GM20000 (cell line): ENCODE measurements at places on chromosomes 4 and X.

GRCh38 chr4:17203797-17204196, 305.4 kb upstream of the LDB2 start:
- no peak for DNase-seq

DNA sequence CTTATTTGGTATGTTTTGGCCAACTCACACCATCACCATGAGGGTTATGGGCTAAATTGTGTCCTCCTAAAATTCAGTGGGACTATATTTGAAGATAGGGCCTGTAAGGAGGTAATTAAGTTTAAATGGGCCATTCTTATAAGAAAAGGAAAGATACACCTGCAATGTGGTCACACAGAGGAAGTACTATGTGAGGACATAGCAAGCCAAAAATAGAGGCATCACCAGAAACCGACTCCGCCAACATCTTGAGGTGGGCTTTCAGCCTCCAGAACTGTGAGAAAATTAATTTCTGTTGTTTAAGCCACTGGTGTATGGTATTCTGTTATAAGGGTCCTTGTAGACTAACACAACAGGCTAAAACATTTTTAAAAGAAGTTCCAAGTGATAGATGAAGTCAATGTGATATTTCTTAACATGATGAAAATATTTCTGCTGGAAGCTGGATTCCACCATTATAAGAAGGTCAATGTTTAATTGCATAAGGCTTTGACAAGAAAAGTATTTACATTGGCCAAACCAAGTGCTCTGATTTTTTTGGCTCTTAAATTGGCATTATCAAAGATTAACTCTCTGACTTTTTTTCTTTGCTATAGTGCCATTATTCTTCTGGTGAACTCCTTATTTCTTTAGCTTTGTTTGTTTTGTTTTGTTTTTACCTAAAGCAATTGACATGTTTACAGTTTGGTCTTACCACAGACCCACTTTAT, 540.9 kb downstream of the PPARGC1A start:
- no peak for DNase-seq

- no peak for DNase-seq
These were observed 230.9 kb downstream of the SOWAHB start for GRCh38 chr4:76666944-76667532.

GRCh38 chr4:60952921-60953320, 247.2 kb upstream of the ADGRL3 start:
- no peak for DNase-seq

- no peak for DNase-seq
These were observed 69.6 kb downstream of the ABLIM2 start for GRCh38 chr4:8088966-8089491.

DNA sequence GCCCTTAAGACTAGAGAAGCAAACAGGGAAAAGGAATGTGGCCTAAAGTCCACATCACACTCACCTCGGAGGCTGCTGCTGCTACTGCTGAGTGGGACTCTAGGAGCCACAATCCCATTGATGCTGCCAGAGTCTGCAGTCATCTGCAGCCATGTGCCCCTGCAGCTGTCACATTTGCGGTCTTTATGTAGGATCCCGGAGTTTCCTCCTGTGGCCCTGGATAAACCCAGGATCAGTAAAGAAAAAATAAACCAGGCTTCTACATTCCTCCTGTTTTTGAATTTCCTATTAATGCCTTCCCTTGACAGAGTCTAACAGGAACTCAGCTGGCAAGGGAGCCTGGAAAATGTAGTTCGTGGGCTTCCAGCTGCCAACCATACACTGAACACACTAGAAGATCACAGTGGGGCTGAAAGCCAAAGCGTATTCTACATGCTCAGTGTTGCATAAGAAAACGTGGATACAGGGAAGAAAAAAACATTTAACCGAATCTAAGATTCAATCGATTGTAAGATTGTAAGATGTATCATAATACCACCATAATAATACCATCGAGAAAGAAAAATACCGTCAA, 10.3 kb upstream of the PHEX start:
- DNase-seq: no peak

DNA sequence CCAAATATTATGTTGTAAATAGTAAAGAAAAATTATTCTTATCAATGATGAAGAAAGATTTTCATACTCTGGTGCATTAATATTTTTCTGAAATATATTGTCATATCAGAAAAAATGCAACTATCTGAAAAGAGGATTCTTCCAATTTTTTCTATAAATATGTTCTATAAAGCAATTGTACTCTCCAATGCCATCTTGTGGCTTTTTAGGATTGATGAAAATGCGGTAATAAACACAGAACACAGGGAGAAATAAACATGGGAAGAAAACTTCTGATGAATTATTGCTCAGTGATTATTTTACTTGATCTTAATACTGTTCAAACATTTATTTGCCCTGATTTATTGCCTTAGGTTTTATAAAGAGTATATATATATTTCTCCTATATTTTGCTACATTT, 215.4 kb downstream of the IL1RAPL1 start:
- no peak for DNase-seq

- no peak for DNase-seq
These were observed 3.8 kb upstream of the TBC1D14 start for GRCh38 chr4:6905516-6906445.

- no peak for DNase-seq
These were observed 54.1 kb downstream of the PHF8 start for GRCh38 chrX:53990171-53990570.

DNA sequence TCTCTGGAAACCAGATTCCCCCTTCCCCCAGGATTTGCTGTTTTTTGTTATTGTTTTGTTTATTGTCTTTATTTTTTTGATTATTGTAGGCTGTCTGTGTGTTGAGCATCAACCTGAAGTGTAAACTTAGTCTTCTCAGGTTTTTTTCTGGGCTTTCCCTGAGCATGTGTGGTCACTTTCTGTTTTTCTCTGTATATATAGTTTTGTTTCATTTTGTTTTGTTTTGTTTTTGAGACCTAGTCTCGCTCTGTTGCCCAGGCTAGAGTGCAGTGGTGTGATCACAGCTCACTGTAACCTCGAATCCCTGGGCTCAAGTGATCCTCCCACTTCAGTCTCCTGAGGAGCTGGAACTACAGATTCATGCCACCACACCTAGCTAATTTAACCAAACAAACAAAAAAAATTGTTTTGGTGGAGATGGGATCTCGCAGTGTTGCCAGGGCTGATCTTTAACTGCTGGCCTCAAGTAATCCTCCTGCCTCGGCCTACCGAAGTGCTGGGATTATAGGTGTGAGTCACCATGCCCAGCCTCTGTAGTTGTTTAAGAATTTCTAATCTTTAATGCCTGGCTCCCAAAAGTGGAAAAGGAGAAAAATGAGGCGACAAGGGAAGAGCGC, 9.1 kb downstream of the IL13RA1 start:
- no peak for DNase-seq

DNA sequence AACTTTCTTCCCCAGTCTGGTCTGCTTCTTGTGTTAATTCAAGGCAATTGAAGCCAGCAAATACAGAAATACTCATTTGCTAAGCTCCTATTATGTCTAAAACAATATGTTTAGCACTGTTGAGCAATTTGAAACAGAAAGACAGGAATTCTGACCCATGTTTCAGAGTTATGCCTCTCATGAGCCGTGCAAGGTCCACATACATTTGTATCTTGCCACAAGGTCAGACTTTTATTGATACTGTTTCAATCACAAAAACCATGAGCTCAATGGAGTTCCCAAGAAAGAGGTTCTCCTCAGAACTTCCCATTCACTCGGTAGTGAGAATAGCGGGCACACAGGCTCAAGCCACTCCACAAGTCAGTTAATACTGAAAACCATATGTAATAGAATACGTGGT, 47.6 kb upstream of the SPRY1 start:
- DNase-seq: no peak

DNA sequence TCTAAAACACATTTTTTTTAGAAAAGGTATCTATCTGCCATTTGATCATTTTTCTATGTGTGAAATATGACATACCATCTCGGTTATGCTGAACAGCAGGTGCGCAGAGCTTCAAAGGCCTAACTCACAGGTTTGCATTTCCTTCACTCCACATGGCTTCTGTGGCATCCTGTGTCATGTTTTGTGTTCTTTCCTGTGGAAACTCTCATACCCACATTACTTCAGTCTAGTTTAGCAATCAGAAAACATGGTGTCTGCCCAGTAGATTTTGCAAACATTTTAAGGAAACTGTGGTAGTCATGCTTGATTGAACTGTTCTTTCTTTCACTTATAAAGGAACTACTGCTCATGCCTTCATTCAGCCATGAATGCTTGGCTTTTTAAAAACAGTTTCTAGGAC, 11.3 kb upstream of the ARAP2 start:
- DNase-seq: peak; percentile 46

- no peak for DNase-seq
These were observed 111.6 kb upstream of the NUDT6 start for GRCh38 chr4:123034023-123034422.

GRCh38 chr4:11367371-11367770, 61.3 kb downstream of the HS3ST1 start:
- DNase-seq: no peak

GRCh38 chr4:59553721-59554091, 1646.4 kb upstream of the ADGRL3 start:
- DNase-seq: no peak

GRCh38 chr4:29309050-29309449, 1411.1 kb upstream of the PCDH7 start:
- no peak for DNase-seq

DNA sequence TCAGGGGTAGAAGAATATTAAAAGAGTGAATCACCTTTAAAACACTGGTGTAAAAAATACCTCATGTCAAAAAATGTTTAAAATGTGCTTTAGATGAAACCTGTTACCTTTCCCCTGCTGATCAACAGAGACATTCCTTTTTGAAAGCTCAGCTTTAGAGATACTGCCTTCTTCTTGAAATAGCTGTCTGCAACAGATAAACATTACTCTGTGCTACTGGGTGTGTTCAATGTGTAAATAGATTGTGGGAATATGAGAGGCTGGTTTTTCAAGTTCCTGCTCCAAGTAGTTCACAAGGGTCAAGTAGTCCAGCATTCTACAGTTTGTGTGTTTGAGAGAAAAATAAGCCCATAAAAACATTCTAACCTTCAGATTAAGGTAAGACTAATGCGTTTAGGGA, at the start of gene SYTL5:
TSS of gene SYTL5 (plus strand) at position 263 of the 400 bp plus-strand sequence. CDS start 27,337 bp downstream, outside the sequence.
- no peak for DNase-seq

- DNase-seq: no peak
These were observed 376.9 kb upstream of the CTSO start for GRCh38 chr4:156330436-156331031.

- DNase-seq: no peak
These were observed 354.1 kb downstream of the GPM6A start for GRCh38 chr4:175457956-175458355.

DNA sequence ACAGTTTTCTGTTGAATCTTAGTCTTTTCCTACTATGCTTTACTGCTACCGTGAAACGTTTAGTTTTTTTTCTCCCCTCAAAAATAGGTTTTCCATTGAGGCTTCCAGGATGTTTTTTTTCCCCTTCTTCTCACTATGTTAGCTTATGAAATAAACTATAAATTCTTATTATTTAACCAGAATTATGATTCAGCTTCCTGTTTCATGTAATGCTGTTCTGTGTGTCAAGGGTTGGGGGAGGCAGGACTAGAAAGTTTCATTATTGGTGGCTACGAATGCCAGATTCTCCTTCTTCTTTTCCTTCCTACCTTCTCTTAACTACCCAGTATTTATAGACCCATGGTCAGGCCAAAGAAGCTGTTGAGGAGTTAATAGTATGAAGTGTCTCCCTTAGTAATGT, 11.8 kb downstream of the CLCN5 start:
- DNase-seq: no peak

DNA sequence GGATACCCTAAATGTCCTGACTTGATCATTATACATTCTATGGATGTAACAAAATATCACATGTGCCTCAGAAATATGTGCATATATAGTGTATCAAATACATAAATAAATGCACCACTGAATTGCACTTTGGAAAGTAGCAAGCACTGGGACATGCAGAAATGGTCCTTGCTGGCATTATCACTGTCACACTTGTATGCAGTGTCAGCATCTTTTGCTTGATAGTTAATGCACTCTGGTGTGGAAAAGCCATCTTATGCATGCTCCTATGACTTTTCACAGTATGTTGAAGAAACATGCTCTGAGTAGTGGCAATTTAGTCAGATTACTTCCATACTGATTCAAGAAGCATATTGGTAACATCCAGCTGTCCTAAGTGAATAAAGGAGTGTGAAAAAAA, 27.5 kb upstream of the REPS2 start:
- DNase-seq: no peak

- no peak for DNase-seq
These were observed 161.0 kb downstream of the CPXCR1 start for GRCh38 chrX:88908056-88908455.

GRCh38 chrX:21158678-21159077, 215.5 kb upstream of the CNKSR2 start:
- DNase-seq: no peak

- no peak for DNase-seq
These were observed 46.1 kb upstream of the FAM9C start for GRCh38 chrX:13090339-13091110.

DNA sequence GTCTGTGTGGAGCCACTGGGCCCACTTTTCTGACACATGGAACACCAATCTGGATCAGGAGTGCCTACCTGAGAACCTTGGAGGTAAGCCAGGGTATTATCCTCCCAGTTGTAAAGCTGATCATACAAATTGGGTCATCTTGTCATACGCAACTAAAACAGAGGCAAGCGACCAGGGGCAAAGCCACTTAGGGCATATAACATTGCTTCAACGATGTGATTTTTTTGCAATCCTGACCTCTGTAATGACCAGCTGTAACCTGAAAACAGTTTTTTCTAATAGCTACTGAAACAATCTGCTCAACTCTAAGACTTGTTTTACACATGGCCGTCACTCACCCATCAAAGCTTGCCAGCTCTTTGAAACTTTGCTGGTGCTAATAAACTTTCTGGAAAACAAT, 261.5 kb upstream of the AGTR2 start:
- no peak for DNase-seq

DNA sequence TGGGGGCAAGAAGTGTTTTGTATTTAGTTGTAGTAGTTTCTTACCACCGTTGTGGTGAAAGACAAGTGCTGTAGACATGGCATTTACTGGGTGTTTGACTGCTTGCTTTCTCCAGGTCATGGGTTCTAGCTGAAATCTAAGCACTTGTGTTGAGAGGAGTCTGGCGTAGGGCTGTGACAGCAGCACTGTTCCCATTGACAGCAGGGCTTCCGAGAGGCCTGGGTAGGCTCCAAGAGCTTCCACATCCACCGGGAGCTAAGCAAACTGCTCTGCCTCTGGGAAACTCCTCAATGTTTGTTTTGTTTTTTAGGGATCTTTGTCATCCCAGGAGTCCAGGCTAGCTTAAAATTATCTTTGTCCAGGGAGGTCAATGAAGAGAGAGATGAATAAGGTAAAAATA, 44.3 kb downstream of the BMPR1B start:
- no peak for DNase-seq

GRCh38 chr4:184994010-184994622, 24.2 kb upstream of the HELT start:
- no peak for DNase-seq

GRCh38 chr4:112735474-112735951, 98.6 kb downstream of the LARP7 start:
- DNase-seq: peak; percentile 32

- DNase-seq: no peak
These were observed 96.2 kb downstream of the CDS1 start for GRCh38 chr4:84678976-84679744.
